ENCODE measurements at places on chromosomes 7 and 10.

- no peak overlapping the region for H3K27ac ChIP-seq
- DNase-seq = no peak
- H3K36me3 ChIP-seq = no peaks in the 10 kb centered on the region
- H3K4me3 ChIP-seq = no peak overlapping the region
- peaks cover 3% of the 10 kb centered on the region for H3K4me1 ChIP-seq
- no peaks in the 10 kb centered on the region for H3K27me3 ChIP-seq
Observed at GRCh38 chr7:123724817-123725253, 24.0 kb downstream of the WASL start.

GRCh38 chr10:31317652-31318381 lies 1.2 kb upstream of the ZEB1 start:
- H3K36me3 ChIP-seq = no peaks in the 10 kb centered on the region
- no peaks in the 10 kb centered on the region for H3K4me1 ChIP-seq
- peak overlapping the region; percentile 94 for H3K27ac ChIP-seq

GRCh38 chr7:107948645-107949442 lies 54.1 kb downstream of the LAMB1 start:
- H3K4me1 ChIP-seq = peaks cover 29% of the 10 kb centered on the region
- H3K27me3 ChIP-seq = no peaks in the 10 kb centered on the region
- peaks cover 6% of the 10 kb centered on the region for H3K36me3 ChIP-seq
- DNase-seq = no peak
- no peak overlapping the region for H3K4me3 ChIP-seq

- H3K36me3 ChIP-seq = no peaks in the 10 kb centered on the region
- no peak overlapping the region for H3K4me3 ChIP-seq
- DNase-seq = no peak
- no peaks in the 10 kb centered on the region for H3K4me1 ChIP-seq
Observed at GRCh38 chr10:91564508-91564907, 68.4 kb downstream of the PPP1R3C start.

All from tibial nerve (tissue), 4 donors.